ENCODE measurements at places on chromosomes 16 and 17.
A peak's percentile ranks its signal among the peaks of the same experiment; 100 is the strongest.

- no peak for DNase-seq
Observed at GRCh38 chr17:77460514-77461046, 319.8 kb downstream of the SEC14L1 start.

DNA sequence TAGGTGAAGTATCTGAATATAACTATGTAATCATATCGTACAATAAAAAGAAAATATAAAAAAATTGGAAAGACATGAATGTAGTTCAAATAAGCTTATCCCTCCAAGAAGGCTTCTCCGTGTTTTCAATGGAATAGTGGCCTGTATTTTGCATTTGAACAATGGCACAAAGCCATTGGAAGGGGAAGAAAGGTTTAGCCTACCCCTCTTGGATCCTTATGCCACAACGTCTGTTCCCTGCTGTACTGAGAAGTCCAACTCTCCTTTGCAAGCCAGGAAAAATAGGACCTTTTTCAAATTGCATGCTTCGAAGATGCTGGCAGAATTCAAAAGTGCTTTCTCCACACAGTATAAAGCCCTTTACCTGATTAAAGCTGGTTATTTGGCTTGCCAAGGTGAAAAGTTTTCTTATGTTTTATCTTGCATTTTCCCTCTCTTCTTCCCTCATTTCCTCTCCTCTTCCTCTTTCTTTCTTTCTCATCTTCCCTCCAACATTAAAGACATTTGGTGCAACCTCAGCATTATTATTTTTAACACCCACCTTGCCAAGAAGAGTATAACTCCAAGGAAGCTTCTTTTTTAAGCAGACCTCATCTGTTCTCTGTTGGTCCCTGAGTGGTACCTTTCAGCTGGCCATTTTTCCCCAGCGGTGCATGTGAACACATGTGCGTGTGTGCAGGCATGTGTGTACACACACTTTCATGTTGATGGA lies 968.6 kb upstream of the RBFOX1 start:
- DNase-seq, result no peak

DNA sequence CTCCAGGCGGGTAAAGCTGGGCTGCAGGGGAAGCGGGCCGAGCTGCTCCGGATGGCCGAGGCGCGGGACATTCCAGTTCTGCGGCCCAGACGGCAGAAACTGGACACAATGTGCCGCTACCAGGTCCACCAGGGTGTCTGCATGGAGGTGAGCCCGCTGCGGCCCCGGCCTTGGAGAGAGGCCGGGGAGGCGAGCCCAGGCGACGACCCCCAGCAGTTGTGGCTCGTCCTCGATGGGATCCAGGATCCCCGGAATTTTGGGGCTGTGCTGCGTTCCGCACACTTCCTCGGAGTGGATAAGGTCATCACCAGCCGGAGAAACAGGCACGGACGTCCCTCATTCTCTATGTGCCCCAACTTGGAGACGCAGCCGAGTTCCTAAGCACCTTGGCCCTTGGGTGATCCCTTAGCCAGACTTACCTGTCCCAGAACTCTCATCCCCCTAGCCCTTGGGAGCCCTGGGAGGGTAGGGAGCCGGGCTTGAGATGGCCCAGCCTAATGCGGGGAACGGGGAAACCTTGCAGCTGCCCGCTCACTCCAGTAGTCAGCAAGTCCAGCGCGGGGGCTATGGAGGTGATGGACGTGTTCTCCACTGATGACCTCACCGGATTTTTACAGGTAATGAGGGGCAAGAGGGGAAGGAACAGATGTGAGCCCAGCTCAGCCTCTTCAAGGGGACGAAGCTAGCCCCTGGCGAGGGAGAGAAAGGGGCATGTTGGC lies 806 bp downstream of the MRM1 start:
- DNase-seq, result no peak

DNA sequence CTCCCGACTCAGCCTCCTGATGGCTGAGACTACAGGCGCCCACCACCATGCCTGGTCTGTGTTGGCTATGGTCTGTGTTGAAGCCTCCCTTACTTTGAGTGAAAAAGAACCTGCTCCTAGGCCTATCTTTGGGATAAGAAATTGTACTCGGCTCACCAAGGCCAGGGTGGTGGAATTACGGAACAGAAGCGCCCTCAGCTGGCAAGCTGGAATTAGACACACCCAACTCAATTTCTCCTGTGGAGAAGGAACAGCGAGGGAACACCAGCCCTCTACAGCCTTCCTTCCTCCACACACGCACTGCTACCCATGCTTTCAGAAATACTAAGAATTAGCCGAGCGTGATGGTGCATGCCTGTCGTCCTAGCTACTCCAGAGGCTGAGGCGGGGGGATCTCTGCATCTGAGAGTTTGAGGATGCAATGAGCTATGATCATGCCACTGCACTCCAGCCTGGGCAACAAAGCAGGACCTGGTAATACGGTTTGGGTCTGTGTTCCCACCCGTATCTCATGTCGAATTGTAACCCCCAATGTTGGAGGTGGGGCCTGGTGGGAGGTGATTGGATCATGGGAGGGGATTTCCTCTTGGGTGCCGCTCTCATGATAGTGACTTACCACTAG lies 40.1 kb upstream of the RBBP6 start:
- peak; percentile 38 for DNase-seq

All from inflammatory macrophage treated with lipopolysaccharide for 1 hour (primary cell).